ENCODE measurements at places on chromosomes 12 and 14.
A peak's percentile ranks its signal among the peaks of the same experiment; 100 is the strongest.

GRCh38 chr12:32822344-32822743 lies 66.6 kb upstream of the YARS2 start:
- no peak for DNase-seq

DNA sequence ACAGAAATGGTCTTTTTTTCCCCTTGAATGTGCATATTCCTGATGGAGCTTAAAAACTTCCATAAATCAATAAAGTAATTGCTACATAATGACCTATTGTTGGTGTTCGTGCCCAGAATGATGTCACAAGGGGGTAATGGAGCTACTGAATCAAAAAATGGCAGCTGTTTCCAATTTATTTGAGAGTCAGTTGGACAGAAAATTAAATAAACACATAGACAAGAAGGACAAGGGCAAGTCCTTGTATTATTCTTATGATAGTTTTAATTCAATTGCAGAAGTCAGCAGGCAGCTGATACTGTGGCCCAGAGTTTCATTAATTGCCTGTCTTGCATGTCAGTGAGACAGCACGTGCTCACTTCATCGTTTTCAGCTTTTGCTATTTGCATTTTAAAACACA lies 473.5 kb downstream of the ETNK1 start:
- DNase-seq = no peak

DNA sequence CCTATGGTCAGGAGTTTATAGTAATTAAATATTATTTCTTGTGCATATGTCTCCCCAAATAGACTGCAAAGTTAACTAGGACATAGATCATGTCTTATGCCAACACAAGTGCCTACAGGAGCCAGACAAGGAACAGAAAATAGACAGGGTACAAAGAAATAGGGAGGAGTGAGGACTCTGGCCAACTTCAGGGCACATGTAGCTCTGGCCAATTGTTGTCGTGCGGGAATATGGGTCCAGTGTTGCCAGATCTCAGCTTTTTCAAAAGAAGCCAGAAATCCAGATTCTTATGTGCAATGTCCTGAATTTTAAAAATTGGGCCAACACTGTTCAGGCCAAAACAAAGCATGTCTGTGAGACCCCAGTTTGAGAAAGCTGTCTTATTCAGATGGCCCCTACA lies 68.7 kb downstream of the RFX4 start:
- no peak for DNase-seq

DNA sequence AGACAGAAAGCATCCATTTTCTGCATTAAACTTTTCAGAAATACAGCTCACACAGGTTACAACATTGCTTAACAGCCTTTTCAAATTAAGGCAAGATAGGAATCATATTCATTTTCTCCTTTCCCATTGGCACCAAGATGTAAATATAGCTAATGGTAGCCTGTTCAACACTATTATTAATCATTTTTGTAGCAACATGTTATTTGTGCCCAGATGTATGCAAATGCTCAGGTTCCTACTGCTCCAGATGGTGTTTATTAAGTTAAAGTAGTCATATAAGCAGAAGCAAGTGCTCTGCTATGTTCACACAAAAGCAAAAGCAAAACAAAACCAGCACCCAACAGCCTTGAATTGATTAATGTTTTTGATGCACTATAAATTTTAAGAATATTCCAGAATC lies 1110.6 kb downstream of the SLC6A15 start:
- DNase-seq = no peak

- no peak for DNase-seq
These were observed 615.9 kb upstream of the MIS18BP1 start for GRCh38 chr14:45868863-45869262.

- no peak for DNase-seq
These were observed 165.1 kb downstream of the C12orf42 start for GRCh38 chr12:103330672-103331071.

GRCh38 chr14:105867961-105868599 lies 341.7 kb downstream of the TMEM121 start:
- DNase-seq = no peak

- no peak for DNase-seq
These were observed 1.3 kb downstream of the BDKRB2 start for GRCh38 chr14:96205978-96206360.

DNA sequence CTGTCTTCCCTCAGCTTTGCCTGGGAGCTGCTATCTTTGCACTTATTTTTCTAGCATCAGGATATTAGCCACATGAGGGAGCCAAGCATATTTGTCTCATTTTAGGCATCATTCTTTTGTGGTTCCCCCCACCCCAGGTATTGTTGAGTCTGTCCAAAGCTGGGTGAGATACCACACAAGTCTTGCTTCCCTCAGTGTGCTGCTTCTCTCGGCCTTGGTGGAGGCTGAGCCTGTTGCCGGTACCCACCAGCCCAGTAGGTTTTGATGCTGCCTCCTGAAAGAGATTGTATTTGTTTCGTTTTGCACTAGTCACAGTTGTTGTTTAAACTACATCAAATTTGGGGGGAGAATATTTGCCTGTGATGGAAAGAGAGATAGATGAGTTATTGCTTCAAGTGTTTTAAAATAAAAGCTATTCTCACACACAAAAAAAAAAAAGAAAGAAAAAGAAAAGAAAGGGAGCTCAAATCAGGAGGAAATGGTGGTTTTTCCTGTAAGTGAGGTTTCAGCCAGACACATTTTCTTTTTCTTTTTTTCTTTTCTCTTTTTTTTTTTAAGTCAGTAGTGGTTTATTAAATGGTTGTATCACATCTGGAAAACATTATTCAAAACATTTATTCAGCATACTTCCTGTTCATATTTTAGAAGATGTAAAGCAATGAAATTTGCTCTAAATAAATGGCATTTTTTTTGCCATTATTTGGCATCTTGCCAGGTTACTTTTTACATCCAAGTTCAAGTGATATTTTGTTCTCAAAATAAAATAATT lies 58.5 kb downstream of the SLC4A8 start:
- no peak for DNase-seq

GRCh38 chr12:1848745-1849144 lies 28.4 kb downstream of the LRTM2 start:
- DNase-seq = no peak

GRCh38 chr14:64303471-64303917 lies 9.3 kb upstream of the ESR2 start:
- peak; percentile 82 for DNase-seq

DNA sequence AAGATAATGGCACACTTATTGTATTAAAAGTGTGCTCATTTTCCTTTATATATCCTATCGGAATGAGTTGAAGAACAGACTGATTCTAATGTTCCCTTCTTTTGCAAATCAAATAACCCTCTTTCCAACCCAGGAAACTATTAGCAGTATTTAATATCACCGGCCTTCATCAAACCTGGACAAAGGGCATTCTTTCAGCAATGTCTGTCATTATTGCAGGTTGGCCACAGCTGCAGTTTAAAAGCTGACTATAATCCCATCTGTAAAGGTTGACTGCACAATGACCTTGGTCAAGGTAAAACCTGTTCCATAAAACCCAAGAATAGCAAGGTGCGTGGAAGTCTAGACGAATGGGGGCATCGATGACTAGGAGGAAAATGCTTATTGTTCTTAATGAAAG lies 472.3 kb upstream of the SOX5 start:
- DNase-seq = no peak

- DNase-seq = no peak
These were observed 67.7 kb downstream of the RBM19 start for GRCh38 chr12:113898466-113898865.

DNA sequence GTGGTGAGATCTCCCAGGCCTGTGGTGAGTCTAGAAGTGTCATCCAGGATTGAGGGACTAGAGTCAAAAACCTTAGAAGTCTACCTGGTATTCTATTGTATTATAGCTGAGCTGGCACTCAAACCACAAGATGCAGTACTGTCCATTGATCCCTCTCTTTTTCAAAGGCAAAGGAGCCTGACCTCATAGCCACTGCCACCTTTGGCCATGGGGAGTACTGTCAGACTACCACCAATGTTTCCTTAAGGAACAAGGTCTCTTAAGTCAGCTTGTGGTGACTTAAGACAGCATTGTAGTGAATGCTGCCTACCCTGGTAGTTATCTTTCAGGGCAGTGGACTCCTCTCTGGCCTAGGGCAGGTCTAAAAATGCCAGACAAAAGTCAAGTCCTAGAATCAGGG lies 878.0 kb upstream of the MDGA2 start:
- no peak for DNase-seq

DNA sequence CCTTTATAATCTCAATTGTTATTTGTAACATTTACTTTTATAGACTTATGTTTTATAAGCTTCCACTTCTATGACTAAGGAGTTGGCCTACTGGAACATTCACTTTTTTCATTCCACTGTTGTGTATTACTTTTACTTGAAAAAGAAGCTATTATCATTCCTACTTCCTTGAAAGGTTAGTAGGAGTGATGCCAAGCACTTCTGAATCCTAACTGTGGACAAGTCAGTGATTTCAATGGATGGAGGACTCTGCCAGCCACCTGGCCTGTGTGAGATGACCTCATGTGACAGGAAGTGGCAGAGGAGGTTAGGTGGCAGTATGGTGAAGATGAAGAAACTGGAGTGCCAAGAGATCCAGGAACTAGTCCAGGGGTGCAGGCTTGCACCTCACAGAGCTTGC lies 46.0 kb downstream of the TECPR2 start:
- DNase-seq = no peak

GRCh38 chr12:1593174-1594005 lies 991 bp downstream of the FBXL14 start:
- DNase-seq = peak; percentile 23

DNA sequence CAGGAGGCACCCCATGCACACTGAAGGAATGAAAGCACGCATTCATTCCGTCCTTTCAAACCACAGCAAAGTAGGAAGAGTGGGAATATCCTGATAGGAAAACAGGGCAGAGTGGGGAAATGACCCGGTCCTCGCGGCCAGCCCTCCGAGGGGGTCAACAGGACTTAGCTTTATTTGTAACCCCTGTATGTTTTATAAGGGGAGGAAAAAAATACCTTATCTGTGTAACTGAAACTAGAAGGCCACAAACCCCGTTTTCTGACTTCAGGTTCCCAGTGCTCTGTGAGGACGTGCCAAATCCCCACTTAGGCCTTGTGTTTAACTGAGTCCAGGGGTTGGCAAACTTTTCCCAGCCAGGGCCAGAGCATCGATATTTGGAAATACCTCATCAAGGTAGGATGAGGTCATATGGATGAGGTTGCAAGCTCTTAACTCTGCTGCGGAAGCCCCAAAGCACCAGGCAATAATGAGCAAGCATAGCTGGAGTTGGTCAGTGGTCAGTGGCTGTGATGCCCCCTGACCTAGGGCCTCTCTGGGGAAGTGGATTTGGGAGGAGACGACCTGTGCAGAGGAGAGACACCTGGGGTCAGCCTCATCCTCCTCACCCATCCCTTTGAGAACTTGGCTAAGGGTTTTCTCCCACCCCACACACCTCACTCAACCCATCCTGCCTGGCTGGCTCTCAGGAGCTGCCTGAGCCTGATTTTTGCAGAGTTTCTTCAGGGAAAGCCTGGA lies 58.5 kb downstream of the RBM19 start:
- no peak for DNase-seq

DNA sequence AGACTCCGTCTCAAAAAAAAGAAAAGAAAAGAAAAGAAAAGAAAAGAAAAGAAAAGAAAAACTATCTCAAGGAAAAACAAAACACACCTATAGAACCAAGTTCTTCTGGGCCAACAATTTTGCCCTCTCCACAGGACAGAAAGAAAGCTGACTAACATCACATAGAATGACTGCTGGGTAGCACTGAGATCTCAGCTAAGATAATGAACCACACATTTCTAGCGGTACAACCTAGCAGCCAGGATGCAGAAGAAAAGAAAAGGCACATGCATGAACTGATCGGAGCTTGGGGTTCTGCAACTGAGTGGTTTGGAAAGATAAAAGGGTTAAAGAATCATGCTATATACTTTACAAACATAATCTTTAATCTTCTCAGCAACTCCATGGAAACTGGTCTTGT lies 19.5 kb downstream of the TMED10 start:
- no peak for DNase-seq

DNA sequence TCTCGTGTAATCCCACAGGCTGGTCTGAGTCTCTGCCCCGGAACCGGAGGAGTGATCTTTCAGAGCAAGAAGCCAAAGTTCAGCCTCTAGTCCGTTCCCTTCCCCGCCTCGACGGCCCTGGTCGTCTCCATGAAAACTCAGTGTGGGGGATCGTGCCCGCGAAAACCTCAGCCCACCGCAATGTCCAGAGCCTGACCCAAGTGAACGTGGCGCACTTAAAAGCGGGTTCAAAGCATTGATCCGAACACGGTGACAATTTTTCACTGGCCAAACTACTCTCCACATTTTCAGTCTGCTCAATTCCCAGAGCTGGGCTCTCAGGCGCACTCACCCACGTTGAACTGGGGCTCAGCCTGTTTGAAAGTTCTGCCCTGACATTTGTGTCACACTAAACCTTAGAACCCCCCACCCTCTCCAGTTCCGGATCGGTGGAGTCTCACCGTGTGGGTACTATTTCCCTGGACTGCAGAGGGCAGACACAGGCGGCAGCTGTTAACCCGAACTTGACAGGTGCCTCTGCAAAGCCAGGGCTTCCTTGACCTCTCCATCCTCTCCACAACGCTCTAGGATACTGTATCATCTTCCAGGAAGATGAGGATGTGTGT lies 886 bp upstream of the PRICKLE1 start:
- peak; percentile 37 for DNase-seq

DNA sequence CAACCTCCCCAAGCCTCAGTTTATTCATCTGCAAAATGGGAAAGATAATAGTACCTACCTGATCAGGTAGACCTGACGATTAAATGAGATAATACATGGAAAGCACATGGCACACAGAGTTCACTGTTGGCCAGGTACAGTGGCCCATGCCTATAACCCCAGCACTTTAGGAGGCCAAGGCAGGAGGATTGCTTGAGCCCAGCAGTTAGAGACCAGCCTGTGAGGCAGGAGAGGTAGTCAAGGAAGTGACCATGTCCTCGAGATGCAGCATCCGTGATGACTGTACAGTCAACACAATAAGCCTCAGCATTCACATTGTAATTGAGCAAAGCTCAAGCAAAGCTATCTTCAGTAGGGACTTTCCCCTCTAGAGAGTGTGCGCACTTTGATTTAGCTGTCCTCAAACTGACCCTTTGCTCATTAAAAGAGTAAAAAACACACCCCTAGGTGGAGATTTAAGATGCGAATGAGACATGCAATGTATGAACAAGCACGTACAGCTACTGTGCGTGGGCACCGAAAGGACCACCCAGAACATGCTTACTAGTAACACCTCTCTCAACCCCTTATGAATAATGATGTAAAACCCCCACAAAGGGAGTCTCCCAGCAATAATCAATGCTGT lies 9.9 kb downstream of the ISCU start:
- no peak for DNase-seq

DNA sequence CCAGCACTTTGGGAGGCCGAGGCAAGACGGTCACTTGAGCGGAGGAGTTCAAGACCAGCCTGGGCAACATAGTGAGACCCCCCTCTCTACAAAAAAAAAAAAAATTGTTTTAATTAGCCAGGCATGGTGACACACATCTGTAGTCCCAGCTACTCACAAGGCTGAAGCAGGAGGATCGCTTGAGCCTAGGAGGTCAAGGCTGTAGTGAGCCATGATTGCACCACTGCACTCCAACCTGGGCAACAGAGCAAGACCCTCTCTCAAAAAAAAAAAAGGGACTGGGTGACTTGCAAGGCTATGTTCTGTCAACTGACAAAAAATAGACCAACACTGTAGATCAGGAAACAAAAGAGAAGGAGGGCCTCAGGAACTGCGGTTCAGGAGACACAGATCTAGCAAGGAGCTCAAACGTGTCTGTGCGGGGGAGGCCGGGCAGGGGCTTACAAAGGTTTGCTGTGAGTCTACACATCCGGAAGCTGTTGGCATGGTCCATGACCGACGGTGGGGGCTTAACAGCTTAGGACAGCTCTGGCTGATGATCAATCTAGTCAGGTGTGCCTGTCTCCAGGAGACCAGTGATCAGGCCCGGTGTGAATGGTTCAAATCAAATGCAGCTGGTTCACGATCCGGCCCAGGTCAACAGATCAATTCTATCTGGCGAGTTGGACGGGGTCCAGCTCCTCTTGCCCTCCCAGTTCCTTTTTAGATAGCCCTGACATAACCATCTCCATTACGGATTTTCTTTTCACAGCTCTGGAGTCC lies 31.7 kb upstream of the INF2 start:
- DNase-seq = no peak

All from T47D (cell line).